ENCODE measurements at places on chromosomes 7 and 10.

DNA sequence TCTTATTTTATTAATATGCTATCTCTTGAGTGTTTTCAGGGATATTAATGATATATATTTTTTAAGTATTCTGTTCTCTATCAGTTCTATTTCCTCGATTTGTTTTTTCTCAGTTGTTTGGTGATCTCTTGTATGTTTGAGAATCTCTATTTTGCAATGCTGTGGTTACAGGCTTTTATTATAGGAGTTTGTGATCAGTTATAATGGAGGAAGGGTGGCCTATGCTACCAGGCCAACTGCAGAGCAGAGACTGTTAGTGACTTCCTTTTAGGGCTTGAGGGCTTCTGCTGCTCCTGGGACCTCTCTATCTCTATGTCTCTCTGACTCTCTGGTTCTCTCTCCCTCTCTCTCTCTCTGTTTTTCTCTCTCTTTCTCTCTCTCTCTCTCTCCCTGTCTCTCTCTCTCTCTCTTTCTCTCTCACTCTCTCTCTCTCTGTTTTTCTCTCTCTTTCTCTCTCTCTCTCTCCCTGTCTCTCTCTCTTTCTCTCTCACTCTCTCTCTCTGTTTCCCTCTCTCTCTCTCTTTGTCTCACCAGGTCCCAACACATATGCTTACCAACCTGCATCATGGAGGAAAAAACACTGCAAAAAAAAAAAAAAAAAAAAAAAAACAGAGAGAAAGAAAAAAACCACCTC, 69.4 kb upstream of the CAV2 start:
- DNase-seq = peak; percentile 39

GRCh38 chr10:75358835-75359421, 42.6 kb downstream of the ZNF503 start:
- DNase-seq = peak; percentile 67

DNA sequence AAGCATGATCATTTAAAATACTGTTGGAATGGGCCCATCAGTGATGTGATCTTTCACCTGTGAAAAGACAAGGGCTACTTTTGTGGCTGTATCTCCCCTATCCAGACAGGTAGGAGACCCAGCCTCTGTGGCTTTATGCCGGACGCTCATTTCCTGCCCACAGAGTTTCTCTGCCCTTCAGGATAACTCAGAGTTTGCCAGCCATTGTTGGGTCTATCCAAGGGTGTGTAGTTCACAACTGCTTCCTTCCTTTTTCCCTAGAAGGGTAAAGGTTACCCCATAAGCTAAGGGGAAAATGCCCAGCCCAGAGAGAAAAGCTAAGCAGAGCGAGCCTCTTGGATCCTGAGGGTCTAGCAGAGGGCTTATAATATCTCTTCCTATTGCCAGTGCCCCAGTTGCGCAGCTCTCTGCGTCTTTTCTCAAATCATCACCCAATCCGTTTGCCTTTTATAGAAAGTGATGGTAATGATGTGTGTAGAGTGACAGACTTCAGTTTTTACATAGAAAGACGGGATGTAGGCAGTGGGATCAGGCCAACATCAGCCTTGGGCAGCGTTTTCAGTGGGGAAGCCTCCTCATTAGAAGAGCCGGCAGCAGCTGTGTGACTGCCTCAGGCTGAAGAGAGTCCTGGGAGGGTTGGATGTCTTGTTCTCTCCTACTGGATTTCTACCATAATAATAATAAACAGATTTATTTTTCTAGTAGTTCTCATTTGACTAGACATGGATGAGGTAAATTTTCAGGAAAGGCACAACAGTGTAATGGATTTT, 80.5 kb downstream of the MET start:
- no peak for DNase-seq

DNA sequence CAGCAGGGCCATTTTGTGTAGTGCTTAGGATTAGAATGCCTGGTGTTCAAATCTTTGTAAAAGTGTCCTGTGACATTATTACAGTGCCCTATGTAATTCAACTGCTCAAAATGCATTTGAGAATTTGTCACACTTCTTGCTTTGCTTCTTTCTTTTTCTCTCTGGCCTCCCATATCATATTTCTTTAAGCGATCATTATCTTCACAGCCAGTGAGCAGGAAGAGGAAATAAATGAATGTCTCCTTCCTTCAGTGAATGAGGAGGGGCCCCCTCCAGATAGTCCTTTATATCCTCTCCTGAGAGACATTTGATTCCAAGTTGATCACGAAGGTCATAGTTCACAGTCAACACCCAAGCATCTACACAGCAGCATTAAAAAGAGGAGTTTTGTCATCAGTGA, 425.1 kb upstream of the NPVF start:
- no peak for DNase-seq

DNA sequence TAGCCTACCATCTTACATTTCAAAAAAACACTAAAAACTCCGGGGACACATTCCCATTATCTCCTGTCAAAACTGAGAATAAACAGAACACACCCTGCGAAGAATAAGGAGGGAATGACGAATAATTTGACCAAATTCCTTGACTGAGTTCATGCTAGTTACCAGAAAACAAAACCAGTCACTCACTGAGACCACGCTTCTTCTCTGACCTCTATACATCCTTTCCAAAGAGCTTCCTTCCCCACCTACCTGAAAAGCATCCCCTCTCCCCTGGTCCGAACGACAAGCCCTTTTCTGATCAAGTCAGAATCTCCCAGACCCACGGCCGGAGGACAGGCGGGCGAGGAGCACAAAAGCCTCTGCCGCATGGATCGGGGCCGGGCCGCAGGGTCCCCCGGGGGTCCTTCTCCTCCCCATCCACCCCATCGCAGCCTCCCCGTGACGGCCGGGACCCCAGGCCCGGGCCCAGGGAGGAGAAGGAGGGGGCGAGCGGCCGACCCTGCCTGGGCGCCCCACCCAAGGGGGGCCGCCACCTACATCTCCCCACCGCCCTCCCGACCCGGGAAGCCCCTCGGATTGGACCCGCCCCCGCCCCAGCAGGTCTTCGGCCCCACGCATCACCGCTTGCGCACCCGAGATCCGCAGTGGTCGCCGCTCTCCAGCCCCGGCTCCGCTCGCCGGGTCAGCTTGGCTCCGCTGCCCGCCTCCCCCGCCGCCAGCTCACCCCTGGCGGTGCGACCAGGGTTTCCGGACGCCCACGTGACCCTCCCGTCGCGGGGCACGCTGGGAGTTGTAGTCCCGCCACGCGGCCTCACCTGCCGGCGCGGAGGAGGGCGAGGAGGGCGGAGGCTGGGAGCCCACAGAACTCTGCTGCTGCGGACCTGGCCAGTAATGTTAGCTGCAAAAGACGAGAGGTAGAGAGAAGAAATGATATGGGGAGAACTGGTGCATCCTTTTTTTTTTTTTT, at the start of gene SLC37A3:
Gene SLC37A3, minus strand, starts transcription at position 747 of the 967 bp plus-strand sequence. CDS start 16,004 bp downstream, outside the sequence.
- DNase-seq = peak; percentile 76

- no peak for DNase-seq
Measured at GRCh38 chr10:78155722-78156121, 122.1 kb downstream of the RPS24 start.

DNA sequence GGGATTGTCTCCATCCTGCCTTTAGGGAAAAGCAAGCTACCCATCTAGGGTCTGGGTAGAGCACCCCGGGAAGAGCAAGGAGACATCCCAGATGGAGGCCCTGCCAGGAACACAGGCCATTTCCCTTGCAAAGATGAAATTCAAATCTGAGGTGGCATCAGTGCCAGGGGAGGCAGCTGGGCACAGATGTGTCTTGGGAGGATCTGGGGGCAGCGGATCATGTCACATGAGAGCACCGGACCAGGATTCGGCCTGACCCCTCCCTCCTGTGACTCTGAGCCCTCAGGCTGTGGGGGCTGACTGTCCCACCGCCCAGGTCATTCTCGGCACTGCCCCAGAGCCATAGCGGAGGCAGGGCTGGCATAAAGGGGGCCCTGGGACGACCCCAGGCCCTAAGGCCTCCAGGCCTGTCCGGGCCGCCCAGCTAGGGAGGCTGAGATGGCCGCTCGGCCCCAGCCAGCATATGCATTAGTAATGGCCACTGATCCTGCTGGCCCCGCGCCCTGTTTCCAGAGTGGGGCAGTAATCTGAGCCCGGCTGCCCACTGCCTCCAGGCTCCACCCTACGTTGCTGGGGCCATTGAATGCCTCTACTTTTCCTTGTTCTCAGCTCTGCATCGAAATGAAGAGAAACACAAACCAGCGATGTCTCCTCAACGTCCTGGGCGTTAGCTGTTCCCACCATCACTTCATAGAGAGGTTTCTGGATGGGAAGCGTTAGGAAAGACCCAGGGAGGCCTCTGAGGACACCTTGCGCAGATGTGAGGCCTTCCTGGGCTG, 148.5 kb downstream of the UBE2H start:
- no peak for DNase-seq

DNA sequence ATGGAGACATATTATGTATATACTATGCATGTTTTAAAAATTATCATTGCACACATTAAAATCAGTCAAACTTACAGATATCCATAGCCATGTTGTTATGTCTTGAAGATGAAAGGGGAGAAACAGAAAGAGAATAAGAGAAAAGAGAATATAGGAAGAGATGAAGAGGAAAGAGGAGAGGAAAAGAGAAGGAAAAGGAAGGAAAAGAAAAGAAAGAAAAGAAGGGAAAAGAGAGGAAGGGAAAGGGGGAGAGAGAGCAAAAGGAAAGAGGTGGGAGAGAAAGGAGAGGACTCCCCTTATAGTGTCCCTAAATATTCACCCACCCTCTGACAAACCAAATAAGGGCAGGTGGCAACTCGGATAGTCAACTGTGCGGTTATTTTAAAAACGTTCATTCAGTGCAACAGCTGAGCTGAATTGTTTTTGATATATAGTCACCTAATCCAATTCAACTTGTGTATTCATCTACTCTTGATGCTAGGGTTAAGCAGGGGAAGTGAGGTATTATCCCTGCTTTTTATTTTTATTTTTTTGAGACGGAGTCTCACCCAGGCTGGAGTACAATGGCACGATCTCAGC, 14.6 kb downstream of the SVIL start:
- DNase-seq = no peak

GRCh38 chr7:44634839-44635591, 28.6 kb downstream of the OGDH start:
- DNase-seq = no peak

DNA sequence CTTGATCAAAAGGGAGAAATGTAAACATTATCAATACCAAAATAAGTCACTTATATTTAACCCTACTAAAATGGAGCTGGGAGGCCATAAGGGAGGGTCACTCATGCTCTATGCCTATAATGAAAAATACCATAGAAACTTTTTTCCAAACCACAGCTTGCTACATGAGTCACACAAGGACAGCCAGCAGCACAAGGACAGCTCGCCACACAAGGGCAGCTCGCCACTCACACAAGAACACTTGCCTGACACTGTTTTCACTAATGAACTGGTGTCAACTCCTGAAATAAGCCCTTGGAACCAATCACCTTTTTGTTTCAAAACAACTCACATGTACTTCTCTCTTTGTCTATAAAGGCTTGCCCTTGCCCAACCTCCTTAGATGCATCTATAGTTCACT, 43.3 kb downstream of the FRMPD2 start:
- no peak for DNase-seq

DNA sequence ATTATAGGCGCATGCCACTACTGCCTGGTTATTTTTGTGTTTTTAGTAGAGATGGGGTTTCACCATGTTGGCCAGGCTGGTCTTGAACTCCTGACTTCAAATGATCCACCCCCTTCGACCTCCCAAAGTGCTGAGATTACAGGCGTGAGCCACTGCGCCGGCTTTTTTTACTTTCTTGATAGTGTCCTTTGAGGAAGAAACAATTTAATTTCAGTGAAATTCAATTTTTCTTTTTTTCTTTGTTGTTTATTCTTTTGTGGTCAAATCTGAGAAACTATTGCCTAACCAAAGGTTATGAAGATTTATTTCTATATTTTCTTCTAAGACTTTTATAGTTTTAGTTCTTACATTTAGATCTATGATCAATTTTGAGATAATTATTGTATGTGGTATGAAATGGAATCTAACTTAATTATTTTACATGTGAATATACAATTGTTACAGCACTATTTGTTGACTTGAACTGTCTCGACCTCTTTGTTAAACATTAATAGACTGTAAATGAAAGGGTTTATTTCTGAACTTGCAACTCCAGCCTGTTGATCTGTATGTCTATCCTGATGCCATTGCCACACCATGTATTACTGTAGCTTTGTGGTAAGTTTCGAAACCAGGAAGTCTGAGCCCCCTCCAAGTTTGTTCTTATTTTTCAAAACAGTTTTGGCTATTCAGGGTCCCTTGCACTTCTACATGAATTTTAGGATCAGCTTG, 19.8 kb upstream of the RASSF4 start:
- peak; percentile 77 for DNase-seq

- no peak for DNase-seq
Measured at GRCh38 chr7:73742753-73743641, 4.4 kb upstream of the ABHD11 start.

- DNase-seq = no peak
Measured at GRCh38 chr7:141210862-141211261, 137.0 kb downstream of the TMEM178B start.

DNA sequence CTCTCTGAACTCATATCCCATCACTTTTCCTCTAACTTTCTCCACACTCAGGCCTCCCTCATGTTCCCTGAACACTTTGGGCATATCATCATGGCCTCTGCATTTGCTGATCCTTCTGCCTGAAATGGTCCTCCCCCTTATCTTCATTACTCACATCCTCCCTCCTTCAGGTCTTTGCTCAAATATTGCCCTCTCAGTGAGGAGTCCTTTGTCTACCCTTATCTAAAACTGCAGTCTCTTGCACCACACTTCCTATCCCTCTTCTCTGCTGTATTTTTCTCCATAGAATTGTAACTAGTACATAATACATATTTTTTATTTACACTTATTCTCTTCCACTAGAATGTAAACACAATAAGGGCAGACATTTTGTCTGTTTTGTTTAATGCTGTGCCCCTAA, 41.7 kb downstream of the DNAJC1 start:
- peak; percentile 5 for DNase-seq

DNA sequence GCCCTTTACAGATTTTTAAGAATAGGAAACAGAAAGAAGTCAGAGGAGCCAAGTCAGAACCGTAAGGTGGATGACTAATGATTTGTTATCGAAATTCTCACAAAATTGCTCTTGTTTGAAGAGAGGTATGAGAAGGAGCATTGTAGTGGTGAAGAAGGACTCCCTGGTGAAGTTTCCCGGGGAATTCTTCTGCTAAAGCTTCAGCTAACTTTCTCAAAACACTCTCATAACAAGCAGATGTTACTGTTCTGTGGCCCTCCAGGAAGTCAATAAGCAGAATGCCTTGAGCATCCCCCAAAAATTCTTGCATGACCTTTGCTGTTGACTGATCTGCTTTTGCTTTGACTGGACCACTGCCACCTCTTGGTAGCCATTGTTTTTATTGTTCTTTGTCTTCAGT, 152.9 kb downstream of the HGF start:
- DNase-seq = peak; percentile 77

GRCh38 chr10:130512936-130513335, 376.7 kb downstream of the GLRX3 start:
- DNase-seq = no peak

Data from iris pigment epithelial cell (primary cell).